Hematopoietic multipotent progenitor cell treated with erythropoietin and hydrocortisone succinate and interleukin-3 and kit ligand, for 15 days (in vitro differentiated cells): ENCODE measurements at places on chromosomes 7 and 10.

- DNase-seq, result no peak
Measured at GRCh38 chr7:100477871-100478267, 1.1 kb downstream of the TSC22D4 start.

- DNase-seq, result no peak
Measured at GRCh38 chr7:148735141-148735540, 36.4 kb downstream of the CUL1 start.

DNA sequence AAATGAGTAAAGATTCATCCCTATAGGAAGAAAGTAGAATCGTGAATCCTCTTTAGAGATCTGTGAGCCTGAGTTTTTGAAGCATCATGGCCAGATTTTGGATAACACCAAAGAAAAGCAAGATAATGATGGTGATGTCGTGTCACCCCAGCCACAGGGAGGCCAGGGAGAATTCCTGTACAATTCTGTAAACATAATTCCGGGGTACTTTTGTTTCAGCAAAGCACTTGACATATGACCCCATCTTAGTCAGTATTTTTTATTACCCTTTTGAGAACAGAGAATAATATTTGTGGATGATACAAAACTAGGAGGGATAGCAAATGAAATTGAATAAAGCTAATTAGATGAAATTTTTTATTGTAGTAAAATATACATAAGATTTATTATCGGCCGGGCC, 33.8 kb downstream of the NACAD start:
- no peak for DNase-seq

DNA sequence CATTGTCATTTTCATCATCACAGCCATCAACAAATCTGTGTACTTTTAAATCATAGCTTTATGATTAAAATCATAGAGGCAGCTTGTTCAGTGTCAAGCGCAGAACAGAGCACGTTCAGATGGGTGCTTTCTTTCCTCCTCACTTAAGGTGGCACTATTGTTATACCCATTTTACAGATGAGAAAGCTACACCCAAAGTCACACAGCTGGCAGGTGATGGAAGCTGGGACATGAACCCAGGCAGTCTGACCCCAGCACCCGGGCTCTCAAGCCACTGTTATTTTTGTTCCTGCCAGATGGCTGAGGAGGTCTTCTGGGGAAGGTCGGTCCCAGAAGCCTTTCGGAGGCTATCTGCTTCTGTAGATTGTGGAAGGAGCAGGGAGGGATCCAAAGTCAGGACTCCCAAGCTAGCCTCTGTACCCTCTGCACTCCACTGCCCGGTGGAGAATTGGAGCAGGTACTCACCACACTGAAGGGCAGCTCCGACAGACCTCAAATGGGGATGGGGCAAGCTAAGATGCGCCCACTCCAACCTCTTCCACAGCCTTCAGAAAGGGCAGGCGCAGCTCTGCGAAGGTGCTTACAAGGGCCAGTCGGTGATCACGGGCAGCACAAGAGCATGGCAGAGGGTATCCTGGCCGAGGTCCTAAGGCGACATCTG, 610 bp downstream of the AVPI1 start:
- DNase-seq, result no peak

DNA sequence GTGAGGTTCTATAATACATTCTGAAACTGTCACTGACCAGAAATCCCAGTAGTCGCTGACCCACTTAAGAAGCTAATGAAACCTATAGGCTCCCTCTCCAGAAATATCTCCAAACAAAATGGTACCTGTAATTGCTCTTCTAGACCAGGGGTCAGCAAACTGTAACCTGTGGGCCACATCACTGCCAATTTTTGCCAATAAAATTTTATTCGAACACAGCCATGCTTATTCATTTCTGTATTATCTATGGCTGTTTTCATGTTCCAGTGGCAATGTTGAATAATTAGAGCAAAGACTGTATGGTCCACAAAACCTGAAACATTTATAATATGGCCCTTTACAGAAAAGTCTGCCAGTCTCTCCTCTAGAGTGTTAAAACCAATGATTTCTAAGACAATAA, 37.2 kb upstream of the SVIL start:
- no peak for DNase-seq

GRCh38 chr10:127291329-127291728, 94.9 kb upstream of the INSYN2A start:
- DNase-seq, result no peak

GRCh38 chr7:37315772-37316715, 132.6 kb downstream of the ELMO1 start:
- DNase-seq, result no peak

DNA sequence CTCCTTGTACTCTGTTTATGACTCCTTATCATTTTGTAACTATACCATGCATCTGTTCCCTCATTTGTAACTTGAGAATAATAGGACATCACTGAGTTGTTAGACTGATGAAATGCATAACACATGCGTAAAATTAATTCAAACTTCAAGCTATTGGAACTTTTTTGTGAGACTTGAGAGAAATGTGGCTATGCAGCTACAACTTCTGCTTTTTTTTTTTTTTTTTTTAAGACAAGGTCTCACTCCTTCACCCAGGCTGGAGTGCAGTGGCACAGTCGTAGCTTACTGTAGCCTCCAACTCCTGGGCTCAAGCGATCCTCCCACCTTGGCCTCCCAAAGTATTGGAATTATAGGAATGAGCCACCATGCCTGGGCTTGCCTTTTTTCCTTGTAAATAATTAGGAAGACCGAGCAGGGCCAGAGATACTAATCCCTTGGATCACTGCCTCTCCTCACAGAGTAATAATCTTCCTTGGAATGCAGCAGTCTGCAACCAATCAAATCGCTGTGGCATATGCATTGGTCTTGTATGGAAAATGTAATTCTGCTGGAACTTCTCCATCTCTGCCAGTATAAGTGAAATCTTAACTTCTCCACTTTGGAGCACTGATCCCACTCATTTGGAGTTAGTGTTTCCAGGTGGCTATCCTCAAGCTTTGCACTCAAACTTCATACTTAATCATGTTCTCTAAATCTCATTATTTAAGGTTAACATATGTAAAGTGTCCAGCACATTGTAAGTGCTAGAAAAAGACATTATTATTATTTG, 2.0 kb upstream of the PANK1 start:
- no peak for DNase-seq

DNA sequence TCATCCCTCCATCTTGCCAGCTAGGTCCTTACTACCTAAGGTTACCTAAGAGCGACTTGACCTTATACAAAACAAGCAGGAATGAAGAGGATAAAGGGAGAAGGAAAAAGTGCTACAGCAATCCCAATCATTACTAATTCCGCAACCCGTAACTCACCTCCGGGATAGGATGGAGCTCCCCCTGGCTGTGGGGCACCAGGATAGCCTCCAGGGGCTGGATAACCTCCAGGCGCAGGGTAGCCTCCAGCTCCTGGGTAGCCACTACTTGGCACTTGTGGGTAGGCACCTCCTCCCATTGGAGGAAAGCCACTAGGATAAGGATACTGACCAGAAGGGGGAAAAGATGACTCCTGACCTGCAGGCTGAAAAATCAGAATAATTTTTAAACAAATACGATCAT, 15.8 kb downstream of the ANXA7 start:
- no peak for DNase-seq

DNA sequence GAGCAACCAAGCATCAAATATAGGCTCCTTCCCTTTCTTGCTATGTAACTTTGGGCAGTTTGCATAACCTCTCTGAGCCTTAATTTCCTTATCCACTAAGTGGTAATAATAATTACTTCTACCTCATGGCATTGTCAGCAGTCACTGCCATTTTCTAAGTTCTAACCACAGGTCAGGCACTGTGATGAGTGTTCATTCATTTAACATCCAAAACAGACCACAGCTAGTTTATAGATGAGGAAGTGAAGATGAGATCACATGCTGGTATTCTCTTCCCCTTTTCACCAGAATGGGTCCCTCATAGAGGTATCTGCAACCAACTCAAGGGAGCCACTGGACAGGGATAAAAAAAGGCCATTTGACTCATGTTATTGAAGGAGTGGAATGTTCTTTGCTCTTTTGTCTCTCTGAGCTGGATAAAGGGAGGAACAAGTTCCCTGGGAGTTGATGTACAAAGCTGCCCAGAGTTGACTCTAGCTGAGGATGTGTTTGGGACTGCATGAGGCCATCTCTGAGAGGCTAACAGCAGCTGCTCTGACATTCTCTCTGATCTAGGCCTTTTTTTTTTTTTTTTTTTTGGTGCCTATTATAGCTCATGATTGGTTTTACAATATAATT, 65.0 kb downstream of the DNAJC12 start:
- DNase-seq, result no peak

DNA sequence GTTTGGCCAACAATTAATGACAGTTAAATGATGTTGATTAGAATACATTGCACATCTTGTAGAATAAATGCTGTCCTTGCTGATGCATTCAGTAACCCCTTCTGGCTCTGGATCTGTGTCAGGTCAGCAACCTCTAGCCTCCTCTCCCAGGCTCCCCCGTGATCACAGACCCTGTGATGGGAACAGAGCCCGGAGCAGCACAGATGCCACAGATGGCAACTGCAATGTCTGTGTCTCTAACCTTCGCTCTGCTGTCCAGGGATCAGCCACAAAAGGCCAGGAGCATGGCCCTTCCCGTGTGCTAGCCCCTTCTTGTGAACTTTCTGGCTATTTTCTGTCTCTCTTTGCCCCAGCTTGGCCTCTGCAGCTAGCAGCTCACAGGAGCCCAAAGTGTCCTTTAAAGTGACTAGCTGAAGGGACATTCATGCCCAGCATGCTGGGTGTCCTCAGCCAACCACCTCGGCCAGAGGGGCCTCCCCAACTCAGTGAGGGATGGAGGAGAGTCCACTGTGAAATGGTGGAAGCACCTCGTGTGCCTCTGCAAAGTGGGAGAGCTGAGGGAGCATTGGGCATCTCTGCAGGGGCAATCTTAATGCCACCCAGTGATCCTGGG, 167.0 kb upstream of the TCERG1L start:
- DNase-seq, result no peak

GRCh38 chr10:30557884-30558283, 71.7 kb downstream of the LYZL2 start:
- no peak for DNase-seq

DNA sequence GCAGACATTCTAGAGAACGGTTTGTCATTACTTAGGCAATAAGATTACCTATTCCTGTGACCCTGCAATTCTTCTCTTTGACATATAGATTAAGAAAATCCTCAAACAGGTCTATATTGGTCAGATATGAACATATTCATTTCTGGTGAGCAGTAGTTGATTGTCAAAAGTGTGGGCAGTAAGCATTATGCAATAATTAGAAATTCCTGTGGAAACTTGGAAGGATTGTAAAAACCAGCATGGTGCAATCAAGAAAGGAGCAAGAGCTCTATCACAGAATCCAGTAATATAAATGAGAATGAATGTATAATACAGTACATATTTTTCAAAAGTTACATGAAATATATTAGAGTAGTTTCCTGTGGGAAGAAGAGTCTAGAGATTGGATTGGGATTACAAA, 406.5 kb downstream of the SUGCT start:
- DNase-seq, result no peak

DNA sequence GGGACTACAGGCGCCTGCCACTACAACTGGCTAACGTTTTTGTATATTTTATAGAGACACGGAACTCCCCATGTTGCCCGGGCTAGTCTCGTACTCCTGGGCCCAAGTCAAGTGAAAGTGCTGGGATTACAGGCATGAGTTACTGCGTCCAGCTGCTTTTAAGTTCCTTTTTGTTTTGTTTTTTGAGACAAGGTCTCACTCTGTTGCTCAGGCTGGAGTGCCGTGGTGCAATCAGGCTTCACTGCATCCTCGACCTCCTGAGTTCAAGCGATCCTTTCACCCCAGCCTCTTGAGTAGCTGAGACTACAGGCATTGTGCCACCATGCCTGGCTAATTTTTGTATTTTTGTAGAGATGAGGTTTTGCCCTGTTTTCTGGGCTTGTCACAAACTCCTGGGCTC, 155.0 kb downstream of the GALNT17 start:
- no peak for DNase-seq

- no peak for DNase-seq
Measured at GRCh38 chr10:69641261-69641980, 11.4 kb downstream of the FAM241B start.

GRCh38 chr10:83533290-83533689, 606.0 kb upstream of the GHITM start:
- DNase-seq, result no peak

DNA sequence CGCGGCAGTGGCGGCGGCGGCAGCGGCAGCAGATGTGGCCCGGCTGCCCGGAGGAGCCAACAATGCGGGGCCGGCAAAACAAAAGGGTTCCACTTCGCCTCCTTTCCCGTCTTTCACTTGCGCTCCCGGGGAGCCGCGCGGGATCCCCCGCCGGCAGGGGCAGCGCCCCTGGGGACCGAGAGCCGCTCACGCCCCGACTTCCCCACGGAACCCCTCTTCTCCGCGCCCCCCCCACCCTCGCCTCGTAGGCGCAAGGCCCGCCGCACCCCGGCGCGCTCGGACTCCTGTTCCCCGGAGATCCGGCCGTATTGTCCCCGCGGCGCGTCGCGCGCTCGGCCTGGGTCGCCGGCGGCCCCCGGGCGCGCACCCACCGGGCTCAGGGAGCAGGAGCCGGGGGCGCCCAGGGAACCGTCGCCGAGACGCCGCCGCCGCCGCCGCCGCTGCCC, 854 bp downstream of the CTBP2 start:
- no peak for DNase-seq

DNA sequence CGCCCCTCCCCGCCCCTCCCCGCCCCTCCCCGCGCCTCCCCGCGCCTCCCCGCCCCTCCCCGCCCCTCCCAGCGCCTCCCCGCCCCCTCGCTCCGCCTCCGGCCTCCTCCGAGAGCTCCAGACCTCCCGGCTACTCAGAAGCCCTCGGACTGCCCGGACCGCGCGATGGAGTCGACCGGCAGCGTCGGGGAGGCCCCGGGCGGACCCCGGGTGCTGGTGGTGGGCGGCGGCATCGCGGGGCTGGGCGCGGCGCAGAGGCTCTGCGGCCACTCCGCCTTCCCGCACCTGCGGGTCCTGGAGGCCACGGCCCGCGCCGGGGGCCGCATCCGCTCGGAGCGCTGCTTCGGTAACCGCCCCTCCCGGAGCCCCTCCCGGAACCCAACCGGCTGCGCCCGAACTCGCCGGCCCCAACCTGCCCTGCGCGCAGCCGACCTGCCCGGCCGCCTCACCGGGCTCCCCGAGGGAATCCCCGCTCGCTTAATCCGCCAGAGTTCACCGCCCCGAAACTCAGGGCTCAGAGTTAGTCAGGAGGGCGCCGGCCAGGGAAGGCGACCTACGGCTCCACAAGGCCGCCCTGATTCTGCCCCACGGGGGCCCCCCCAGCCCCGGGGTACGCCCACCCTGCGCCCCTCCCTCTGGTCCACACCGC, at the start of gene PAOX:
PAOX (plus strand) TSS at position 111 of the 649 bp plus-strand sequence; CDS start at position 166, 55 bp downstream.
- no peak for DNase-seq

DNA sequence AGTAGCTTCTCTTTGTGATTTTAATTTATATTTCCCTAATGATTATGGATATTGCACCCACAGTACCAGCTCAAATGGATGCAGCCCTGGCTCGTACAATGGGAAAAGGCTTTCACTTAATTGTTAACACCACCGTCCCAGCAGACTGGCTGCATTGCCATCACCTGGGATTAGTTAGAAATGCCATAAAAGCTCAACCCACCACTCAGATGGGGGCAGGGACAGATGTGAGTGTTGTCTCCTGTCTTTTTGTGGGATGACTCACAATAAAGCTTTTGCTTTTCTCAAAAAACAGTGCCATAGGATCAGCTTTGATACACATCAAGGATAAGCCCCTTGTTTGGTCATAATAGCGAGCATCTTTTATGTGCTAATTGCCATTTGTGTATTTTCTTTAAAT, 729.1 kb downstream of the TNS3 start:
- no peak for DNase-seq
